Thymus (tissue), 14 donors: ENCODE measurements at places on chromosomes 13 and 19.

- DNase-seq: no peak
Observed at GRCh38 chr19:52725528-52725961, 9.3 kb downstream of the ZNF611 start.

- no peak for DNase-seq
Observed at GRCh38 chr13:67855741-67856238, 625.7 kb upstream of the PCDH9 start.

DNA sequence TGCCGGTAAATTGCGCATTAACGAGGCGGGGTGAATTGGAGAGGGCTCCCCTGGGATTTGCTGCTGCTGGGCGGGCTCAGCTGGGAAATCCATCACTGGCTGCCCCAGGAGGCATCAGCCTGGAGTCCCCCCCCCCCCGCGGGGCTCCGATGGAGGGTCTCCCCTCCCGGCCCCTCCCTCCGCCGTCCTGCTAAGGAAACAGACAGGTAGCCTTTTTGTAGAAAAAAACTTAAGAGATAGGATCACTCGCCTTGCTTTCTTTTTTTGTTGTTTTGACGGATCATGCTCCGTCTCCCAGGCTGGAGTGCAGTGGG is 6.8 kb downstream of the TLE6 start:
- DNase-seq: no peak

DNA sequence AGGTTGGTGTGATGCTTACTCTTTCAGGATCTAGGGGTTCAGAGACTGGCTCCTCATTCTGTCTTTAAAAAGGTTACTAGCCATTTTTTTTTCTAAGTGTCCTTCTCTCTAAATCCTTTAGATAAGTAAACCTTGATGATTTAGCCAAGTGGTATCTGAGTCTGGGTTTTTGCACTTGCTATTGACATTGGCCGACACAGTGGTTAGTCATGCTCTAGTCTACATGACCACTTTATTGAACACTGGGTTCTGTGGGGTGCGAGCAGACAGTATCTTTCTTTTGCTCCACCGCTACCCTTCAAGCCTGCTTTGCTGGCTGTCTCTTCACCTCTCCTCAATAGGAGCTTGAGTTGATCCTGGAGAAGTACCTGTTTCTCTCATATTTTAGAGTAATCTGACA is 6.2 kb upstream of the NUP58 start:
- DNase-seq: no peak

DNA sequence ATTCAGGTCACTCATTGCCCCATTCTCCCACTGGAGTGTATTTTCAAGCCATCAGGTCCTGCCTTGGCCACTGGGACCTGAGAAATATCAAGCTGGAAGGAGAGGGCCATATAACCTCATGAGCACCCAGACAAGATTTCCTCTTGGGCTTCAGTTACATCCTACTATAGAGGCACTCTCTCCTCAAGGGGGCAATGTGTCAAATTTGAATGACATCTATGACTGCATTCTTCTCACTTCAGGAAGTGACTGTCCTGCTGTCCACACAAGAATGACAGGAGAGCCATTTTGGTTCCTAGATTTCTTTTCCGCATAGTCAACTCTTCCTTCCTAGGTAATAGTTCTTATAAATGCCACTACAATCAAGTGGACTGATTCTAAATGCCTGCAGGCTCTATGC is 416.2 kb downstream of the DIAPH3 start:
- no peak for DNase-seq

- no peak for DNase-seq
Observed at GRCh38 chr19:47102346-47103060, 11.1 kb downstream of the ZC3H4 start.

DNA sequence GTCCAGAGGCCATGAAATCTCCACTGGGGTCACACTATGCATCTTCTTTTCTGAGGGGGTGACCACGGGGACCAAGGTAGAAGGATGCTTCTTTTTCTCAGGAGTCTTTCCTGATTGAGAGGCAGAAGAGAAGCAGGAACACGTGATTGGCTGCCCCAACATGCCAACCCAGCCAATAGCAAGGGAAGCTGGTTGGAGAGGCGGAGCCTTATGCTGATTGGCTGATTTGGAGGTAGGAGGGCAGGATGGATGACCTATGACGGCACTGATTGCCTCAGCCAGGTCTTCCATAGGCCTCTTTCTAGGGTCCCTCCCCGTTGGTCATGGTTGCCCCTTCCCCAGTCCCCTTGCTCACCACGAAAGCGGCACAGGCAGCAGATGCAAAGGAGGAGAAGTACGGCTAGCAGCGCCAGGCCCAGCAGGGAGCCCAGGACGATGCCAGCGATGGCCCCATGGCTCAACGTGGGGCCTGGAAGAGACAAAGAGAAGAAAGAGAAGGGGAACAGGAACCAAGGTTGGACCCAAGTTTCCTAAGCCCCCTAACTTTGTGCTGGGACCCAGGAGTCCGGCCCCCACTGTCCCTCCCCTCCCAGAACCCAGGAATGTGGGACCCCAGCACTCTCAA is 8.0 kb downstream of the VSIG10L start:
- DNase-seq: no peak

- DNase-seq: no peak
Observed at GRCh38 chr13:75963302-75963701, 327.2 kb downstream of the LMO7 start.

GRCh38 chr19:46371371-46371901 is 24.5 kb downstream of the PPP5C start:
- no peak for DNase-seq

DNA sequence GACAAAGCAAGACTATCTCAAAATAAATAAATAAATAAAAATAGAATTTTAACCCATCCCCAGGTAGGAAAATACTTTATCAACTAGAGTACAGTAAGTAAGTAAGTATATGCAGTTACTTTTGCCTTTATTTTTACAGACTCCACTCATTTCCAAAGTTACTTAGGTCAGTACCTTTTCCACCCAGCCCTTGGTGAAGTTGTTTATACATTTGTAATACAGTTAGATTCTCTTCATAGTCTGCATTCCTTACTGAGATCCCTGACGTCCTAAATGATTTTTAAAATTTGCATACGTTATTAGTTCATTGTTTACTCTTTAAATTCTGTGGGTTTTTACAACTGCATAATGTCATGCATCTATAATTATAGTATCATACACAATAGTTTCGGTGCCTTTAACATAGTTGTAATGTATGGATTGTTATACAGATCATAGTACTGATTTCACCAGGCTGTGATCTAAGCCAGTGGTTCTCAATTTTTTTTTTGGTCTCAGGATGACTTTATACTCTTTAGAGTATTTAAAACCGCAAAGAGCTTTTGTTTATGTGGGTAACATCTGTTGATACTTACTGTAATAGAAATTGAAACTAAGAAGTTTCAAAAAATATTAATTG is 10.4 kb downstream of the SETDB2 start:
- no peak for DNase-seq

- DNase-seq: peak; percentile 52
Observed at GRCh38 chr19:1213391-1214286, 8.1 kb downstream of the STK11 start.

GRCh38 chr19:34972163-34972705 is 8.2 kb upstream of the ZNF792 start:
- DNase-seq: no peak

- DNase-seq: no peak
Observed at GRCh38 chr13:80058626-80059025, 282.3 kb downstream of the SPRY2 start.

GRCh38 chr13:73421310-73421912 is 362.6 kb downstream of the KLF5 start:
- DNase-seq: no peak

DNA sequence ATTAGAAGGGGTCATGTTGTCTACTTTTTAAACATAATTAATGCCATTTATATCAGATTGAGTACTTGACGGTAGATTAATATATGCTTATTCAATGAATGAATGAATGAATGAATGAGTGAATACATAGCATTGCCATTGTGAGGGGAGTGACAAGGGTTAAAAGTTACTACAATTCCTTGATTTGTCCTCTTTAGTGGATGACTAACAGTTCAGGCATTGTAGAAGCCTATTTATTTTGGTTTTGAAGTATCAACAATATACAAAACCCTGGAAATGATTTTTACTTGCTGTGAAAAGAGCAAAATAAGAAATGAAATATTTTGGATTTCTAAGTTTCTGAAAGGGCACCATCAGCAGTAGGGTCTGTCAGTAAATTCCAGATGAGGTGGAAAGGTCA is 122.7 kb downstream of the CYSLTR2 start:
- DNase-seq: no peak

GRCh38 chr13:26822146-26822545 is 61.6 kb upstream of the GPR12 start:
- no peak for DNase-seq

DNA sequence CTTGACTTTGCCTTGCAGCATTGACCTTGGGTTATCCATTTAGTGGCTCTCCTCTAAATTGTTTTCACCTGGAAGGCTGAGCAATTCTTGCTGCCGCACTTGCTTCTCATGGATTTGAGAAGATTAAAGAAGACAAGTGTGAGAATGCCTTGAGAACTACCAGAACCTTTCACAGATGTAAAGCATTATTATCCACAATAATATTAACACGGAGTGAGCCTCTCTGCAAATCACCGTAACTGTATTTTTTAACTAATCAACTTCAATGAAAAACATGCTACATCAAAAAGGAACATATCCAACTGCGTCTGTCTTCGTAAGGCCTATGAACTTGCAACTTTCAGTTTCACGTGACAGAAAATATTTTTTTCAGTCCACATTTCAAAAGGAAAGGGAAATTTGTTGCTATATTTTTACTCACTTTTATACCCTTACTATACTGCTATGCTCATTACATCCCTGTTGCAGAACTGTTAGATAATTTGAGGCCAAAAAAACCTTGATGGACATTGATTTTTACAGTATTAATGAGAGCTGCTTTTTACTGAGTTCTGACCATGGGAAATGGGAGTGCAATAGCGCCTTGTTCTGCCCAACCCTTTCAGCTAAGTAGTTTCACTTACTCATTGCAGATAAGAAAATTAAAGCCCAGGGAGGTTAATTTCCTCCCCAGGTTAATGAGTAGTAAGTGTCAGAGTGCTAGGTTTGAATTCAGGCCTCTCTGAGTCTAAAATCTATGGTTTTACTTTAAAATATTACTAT is 93.8 kb upstream of the RAP2A start:
- no peak for DNase-seq

- DNase-seq: no peak
Observed at GRCh38 chr19:50460161-50460765, 16.0 kb upstream of the EMC10 start.

GRCh38 chr19:1045247-1045603 is 5.3 kb downstream of the ABCA7 start:
- DNase-seq: no peak

GRCh38 chr19:37932985-37933936 is 26.3 kb downstream of the SIPA1L3 start:
- DNase-seq: no peak
